ENCODE measurements at places on chromosomes 3 and 15.

DNA sequence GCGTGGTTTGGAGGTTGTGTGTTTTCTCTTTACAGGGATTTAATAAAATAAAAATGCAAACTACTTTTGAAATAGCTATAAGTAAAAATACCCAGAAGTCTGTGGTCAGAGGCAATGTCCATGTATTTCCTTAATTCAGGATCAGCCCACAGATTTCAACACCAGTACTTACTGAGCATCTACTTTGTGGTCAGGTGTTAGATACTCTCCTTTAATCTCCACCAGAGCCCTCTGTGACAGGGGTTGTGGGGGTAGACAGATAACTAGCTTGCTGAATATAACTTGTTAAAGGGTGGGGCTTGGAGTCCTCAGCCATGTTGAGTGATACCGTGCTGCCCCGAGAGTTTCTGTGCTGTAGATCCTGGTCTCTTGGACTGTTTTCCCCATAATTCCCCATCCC is 244.1 kb upstream of the NR2E3 start:
- DNase-seq, result no peak

DNA sequence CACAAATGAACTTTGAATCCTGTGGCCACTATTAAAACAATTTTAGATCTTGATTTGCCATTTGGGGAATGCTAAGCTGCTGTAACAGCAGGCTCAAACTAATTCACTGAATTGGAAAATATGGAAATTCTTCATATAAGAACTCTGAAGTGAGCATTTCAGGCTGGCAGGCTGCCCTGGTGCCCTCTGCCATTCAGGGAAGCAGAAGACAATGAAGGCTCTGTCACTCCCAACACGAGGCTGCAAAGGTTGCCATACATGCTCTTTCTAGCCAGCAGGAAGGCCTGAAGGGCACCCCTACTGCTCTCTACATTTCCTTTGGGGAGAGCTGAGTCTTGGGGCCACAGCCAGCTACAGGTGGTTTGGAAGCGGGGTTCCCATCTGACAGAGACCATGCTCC is 88.0 kb downstream of the GABRG3 start:
- no peak for DNase-seq

DNA sequence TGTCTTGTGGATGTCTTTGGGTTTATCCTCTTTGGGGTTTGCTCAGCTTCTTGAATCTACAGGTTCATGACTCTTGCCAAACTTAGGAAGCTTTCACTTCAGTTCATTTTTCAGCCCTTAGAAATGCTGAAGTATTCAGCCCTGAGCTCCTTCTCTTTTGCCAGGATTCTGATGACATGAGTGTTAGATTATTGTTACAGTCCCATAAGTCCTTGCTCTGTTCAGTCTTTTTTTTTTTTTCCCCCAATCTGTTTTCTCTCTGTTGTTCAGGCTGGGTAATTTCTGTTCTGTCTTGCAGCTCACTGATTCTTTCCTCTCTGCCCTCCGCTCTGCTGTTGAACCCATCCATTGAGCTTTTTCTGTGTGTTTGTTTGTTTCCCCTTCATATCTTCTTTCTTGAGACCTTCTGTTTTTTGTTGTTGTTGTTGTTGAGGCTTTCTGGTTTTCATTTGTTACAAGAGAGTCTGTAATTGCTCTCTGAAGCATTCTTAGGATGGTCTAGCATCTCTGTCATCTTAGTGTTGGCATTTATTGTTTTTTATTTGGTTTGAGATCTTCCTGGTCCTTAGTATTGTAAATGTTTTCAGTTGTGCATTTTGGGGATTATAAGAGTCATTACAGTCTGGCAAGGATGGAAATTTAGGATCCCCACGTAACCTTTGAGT is 18.4 kb downstream of the LRCH3 start:
- DNase-seq, result no peak

- no peak for DNase-seq
These were observed 389.0 kb upstream of the C2CD4B start for GRCh38 chr15:62553911-62554563.

- no peak for DNase-seq
These were observed 125.6 kb upstream of the RASGRP1 start for GRCh38 chr15:38690216-38690615.

GRCh38 chr15:25329696-25330095 is 109.1 kb downstream of the UBE3A start:
- DNase-seq, result no peak

DNA sequence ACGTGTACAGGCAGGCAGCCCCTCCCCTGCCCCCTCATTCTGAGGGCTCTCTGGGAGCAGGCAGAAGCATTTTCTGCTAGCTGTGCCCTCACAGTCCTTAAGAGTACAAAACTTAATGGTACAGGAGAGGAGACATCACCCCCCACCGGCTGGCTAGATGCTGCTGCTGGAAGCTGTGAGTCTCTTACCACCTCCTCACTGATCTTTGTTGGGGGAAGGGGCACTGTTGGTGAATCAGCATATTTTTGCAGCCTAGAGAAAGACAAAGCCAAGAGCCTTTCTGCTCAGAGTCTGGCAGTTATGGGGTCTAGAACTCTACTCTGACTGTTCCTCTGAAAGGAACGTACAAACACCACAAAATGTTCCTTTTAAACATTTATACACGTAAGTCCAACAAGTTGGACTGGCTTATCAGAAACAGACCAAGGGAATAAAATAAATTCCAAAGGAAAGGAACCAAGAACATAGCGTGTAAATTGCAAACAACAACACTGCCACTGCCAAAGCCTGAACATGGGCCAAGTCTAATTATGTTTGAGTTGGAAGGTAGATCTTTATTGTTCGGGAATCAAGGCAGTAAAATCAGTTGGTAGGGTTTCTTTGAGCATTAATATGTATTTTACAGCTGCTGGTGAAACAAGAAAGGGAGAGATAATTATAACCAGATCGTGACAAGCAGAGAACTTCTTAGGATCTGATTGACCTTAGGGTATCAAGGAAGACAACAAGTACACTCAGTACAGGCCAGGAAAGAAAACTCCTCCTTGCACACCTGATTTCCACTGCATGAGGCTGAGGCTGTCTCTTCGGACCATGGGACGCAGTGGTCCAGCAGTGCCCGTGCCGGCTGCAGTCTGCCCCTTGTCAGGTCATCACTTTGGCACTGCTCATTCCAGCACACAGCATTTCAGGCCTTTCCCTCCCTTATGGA is 27.4 kb downstream of the CLK3 start:
- no peak for DNase-seq

DNA sequence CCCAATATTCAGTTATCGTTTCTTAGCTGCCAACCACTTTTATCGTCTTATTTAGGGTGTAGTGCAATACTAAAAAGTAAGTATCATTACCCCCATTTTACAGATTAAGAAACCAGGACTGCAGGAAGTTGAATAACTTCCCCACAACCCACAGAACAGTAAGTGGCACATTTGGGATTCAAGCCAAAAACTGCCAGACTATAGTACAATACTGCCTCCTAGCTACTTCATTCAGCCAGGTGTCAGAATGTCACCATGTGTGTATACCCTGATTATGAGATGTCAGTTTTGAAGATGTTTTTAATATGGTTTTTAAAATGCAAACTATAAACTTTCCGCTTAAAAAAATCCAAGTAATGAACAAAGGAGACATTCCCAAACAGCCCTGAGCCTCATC is 74.2 kb upstream of the PROK2 start:
- DNase-seq, result no peak

- peak; percentile 88 for DNase-seq
These were observed at the start of gene NXPE3 for GRCh38 chr3:101779047-101779821. Gene NXPE3 (plus strand): TSS chr3:101779211. CDS start chr3:101785597, 6,386 bp downstream.

DNA sequence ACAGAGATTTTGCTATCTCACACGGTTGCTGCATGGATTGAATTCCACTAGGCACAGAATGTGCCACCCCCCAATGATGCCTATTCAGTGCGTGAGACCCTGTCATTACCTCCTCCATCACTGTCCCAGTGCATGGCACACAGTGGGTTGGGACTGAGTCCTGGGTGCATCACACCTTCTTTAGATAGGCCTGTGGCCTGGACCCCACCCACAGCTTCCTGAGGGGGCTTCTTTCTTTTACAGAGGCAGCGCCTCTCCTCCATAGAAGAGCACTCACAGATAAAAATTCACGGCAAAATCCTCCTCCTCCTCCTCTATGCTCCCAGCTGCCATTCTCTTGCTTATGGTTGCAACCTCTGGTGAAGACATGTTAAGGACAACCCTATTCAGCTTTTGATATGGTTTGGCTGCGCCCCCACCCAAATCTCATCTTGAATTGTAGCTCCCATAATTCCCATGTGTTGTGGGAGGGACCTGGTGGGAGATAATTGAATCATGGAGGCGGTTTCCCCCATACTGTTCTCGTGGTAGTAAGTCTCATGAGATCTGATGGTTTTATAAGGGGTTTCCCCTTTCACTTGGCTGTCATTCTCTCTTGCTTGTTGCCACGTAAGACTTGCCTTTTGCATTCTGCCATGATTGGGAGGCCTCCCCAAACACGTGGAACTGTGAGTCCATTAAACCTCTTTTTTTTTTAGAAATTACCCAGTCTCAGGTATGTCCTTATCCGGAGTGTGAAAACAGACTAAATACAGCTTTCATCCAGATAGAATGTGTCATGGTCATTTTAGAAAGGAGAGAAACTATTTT is 147.6 kb downstream of the KLF13 start:
- no peak for DNase-seq

GRCh38 chr15:94229591-94230369 is 1.6 kb upstream of the MCTP2 start:
- no peak for DNase-seq

GRCh38 chr3:66481071-66482017 is 19.5 kb downstream of the LRIG1 start:
- no peak for DNase-seq

- DNase-seq, result no peak
These were observed at the start of gene AMOTL2 for GRCh38 chr3:134374105-134374790. Gene AMOTL2 (minus strand): TSS chr3:134374447. CDS start chr3:134371433, 3,014 bp downstream.

GRCh38 chr3:150736316-150736719 is 26.7 kb downstream of the SIAH2 start:
- no peak for DNase-seq

DNA sequence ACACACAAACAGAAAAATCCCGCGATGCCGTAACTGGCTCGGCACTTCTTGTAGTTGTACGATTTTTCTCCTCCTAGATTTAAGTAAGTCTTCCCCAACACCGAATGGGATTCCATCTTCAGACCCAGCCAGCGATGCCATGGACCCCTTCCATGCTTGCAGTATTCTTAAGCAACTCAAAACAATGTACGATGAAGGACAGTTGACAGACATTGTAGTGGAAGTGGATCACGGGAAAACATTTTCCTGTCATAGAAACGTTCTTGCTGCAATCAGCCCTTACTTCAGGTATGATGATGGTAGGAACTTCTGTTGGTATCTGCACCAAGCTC is 763 bp downstream of the KBTBD8 start:
- no peak for DNase-seq

GRCh38 chr3:81500039-81500438 is 261.4 kb downstream of the GBE1 start:
- no peak for DNase-seq

DNA sequence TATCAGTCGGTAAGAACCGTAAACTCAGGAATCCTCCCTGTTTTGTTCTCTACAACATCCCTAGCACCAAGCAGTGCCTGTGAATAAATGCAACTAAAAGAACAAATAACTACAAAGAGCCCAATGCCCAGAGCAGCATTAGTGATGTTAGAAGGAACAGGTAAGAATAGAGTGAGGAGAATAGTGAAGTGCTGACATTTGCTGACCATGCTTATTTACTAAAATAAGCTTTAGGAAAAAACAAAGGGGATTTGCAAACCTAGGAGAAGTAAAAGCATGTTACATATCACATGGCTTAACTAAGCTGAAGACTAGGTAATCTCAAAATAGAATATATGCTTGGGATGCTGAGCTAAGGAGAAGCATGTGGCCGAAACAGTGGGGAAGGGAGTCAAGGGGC is 186.1 kb upstream of the SLC2A2 start:
- DNase-seq, result no peak

- DNase-seq, result peak; percentile 51
These were observed 547 bp downstream of the NUP210 start for GRCh38 chr3:13419505-13420044.

- DNase-seq, result no peak
These were observed 48.6 kb upstream of the MAGEF1 start for GRCh38 chr3:184760337-184761074.

GRCh38 chr15:59549301-59550185 is 62.0 kb upstream of the GCNT3 start:
- no peak for DNase-seq

- DNase-seq, result no peak
These were observed 307.9 kb upstream of the RBMS3 start for GRCh38 chr3:28972921-28973320.

DNA sequence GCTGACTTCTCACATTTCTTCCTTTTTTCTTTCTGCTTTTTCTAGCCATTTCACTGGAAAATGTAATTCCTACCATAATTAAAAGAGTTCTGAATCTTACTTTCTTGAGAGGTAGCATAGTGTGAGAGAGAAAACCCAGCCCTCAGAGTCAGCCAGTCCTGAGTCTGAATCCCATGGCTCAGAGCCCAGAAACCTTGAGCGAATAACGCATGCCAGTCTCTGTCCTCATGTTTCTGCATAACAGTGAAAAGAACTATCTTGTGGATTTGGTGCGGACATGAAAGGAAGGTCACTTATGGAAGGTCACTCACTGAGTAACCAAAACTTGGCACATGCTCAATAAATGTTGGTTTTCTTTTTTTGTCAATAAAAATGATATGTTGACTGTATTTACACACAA is 29.3 kb upstream of the SLCO3A1 start:
- DNase-seq, result no peak

DNA sequence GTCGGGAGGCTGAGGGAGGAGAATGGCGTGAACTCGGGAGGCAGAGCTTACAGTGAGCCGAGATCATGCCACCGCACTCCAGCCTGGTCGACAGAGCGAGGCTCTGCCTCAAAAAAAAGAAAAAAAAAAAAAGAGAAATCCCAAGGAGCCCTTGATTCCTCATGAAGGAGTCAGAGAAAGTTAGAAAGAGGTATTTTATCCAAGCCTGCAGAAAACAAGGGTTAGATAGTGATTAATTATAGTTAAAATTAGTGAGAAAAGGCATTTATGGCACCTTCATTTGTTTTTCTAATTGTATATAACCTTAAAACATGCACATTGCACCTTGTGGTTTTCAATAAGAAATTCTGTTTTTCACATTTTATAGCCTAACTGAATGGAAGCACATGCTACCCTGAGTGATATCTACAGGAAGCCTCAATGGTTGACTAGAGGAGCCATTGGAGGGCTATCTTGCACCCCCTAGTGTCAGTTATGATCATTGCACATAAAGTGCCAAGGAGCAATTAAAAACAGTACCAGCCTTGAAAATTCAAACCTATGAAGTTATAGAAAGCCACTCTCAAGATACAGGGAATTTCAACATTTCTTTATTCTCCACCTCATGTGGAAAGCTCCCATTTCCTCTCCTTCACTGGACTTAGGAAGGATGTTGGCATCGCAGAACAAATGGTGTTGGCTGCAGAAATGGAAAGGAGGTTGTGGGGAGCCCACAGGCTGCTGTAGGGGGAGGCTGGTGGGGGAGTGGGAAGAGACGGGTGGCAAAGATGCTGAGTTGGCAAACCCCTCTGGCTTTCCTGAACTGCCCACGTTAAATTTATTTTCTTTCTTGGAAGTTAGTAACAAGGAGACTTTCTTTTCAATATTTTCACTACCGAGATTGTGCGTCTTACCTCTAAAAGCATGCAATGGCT is 48.5 kb downstream of the ITGA11 start:
- no peak for DNase-seq

All from activated gamma-delta T cell (primary cell).